ENCODE measurements at places on chromosomes 5 and 9.

- no peak for DNase-seq
Measured at GRCh38 chr5:32713770-32714381, 2.8 kb downstream of the NPR3 start.

GRCh38 chr9:99567436-99567835, 254.2 kb upstream of the NR4A3 start:
- no peak for DNase-seq

DNA sequence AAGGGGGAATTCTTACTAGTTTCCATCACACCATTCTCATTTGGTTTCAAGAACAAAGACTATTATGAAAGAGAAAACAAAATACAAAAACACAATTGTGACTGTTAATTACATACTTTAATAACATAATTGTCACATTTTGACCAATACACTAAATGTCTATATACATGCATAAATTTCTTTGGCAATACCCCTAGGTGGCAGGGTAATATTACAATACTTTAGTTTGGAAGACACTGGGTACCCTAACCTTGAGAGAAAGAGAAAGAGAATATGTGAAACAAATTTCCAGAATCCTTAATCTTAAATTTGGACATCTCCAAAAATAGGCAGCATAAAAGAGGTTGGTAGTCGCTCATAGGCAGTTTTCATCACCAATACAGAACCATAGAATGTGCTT, 619.6 kb upstream of the ADAMTS16 start:
- DNase-seq, result no peak

GRCh38 chr9:25472085-25472607, 206.1 kb downstream of the TUSC1 start:
- no peak for DNase-seq

DNA sequence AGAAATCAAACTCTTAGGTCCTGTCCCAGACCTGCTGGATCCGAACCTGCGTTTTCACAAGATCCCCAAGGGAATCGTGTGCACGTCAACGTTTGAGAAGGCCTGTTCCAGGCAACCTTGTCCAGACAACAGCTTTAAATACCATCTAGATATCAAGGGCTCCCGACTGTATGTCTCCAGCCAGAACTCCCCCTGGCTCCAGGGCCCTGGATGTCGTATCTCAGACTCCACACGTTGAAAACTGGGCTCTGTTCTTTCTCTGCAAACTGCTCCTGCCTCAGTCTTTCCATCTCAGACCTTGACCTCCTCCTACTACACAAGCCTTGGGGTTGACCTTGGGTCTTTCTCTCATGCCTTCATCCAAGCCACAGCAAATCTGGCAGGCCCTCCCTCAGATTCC, 5.8 kb upstream of the ENG start:
- no peak for DNase-seq

DNA sequence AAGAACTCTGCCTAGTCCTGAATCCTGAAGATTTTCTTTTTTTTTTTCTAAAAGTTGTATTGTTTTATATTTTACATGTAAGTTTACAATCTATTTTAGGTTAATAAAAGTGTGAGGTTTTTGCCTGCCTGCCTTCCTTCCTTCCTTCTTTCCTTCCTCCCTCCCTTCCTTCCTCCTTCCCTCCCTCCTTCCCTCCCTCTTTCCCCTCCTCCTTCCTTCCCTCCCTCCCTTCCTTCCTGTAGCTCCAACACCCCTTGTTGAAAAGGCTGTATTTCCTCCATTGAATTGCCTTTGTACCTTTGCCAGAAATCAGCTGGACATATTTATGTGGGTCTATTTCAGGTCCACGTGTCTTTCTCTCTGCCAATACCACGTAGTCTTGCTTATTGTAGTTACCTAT, 46.6 kb downstream of the CACNA1B start:
- DNase-seq, result no peak
